ENCODE measurements at places on chromosomes 5 and 9.

GRCh38 chr5:73617510-73618279 lies 8.3 kb upstream of the ARHGEF28 start:
- peak; percentile 28 for DNase-seq

DNA sequence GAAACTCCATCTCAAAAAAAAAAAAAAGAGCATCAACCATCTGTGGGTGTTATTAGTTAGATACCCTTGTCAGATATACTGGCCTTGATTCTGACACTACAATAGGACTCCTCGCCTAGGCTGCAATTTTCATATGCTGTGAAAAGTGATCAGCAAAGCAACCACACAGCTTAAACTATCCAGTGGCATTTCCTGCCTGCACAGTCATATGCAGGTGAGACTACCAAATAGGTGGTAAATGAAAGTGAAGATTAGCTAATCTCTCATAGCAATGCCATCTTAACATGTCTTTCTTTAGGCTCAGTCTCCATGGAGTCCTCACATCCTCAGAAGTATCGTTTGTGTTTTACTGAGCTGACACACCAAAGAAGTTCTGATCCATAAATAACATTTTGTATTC lies 40.8 kb downstream of the GRAMD2B start:
- no peak for DNase-seq

- DNase-seq, result no peak
Measured at GRCh38 chr5:123543438-123543837, 31.5 kb downstream of the CSNK1G3 start.

DNA sequence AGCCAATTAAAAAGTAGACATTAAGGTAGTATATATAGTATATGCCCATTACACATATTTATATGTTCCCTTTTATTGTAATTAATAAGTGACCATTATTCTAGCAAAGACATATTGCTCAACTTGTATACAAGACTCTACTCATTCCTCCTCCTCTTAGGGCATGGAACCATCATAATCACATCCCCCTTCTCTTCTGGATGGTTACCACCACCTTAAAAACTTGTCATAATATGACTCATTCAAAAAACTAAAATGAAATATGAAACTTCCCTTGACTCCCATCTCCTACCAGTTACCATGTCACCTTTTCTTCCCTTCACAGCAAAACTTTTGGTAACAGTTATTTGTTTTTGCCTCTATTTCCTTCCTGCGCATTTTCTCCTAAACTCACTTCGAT lies 438.7 kb downstream of the KDM4C start:
- no peak for DNase-seq

GRCh38 chr5:168596927-168597326 lies 17.8 kb upstream of the PANK3 start:
- DNase-seq, result no peak

DNA sequence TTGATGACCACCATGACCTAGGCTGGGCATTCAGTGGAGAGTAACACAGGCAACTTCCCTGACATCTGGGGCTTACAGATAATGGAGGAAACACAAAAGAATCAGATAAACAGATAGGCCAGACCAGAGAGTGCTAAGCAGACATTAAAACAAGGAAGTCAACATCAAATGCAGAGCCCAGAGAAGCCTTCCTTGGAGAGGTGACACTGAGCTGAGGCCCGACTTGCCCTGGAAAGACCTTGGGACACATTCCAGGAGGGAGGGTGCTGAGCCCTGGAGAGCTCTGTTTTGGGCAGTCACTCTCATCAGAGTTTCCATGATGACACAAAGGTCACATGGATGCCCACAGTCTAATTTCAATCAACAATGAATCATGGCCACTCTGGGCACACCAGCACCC lies 31.9 kb upstream of the C5orf58 start:
- DNase-seq, result no peak
